ENCODE measurements at places on chromosomes 16 and 17.
A peak's percentile ranks its signal among the peaks of the same experiment; 100 is the strongest.

GRCh38 chr16:79756571-79756970, 156.0 kb upstream of the MAF start:
- DNase-seq, result no peak

DNA sequence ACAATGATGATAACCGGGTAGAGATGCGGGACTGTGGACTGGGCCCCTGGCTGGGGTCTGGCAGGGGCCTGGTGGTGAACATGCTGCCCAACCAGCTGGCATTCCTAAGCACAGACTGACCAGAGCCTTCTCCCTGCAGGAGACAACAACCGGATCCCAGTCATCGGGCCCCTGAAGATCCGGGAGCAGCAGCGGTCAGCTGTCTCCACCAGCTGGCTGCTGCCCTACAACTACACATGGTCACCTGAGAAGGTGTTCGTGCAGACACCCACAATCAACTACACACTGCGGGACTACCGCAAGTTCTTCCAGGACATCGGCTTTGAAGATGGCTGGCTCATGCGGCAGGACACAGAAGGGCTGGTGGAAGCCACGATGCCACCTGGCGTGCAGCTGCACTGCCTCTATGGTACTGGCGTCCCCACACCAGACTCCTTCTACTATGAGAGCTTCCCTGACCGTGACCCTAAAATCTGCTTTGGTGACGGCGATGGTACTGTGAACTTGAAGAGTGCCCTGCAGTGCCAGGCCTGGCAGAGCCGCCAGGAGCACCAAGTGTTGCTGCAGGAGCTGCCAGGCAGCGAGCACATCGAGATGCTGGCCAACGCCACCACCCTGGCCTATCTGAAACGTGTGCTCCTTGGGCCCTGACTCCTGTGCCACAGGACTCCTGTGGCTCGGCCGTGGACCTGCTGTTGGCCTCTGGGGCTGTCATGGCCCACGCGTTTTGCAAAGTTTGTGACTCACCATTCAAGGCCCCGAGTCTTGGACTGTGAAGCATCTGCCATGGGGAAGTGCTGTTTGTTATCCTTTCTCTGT, 5.1 kb upstream of the SLC7A6 start:
- DNase-seq, result no peak

- DNase-seq, result no peak
Observed at GRCh38 chr17:43444223-43445008, 39.4 kb upstream of the DHX8 start.

- DNase-seq, result no peak
Observed at GRCh38 chr16:85088570-85089199, 23.6 kb downstream of the CIBAR2 start.

DNA sequence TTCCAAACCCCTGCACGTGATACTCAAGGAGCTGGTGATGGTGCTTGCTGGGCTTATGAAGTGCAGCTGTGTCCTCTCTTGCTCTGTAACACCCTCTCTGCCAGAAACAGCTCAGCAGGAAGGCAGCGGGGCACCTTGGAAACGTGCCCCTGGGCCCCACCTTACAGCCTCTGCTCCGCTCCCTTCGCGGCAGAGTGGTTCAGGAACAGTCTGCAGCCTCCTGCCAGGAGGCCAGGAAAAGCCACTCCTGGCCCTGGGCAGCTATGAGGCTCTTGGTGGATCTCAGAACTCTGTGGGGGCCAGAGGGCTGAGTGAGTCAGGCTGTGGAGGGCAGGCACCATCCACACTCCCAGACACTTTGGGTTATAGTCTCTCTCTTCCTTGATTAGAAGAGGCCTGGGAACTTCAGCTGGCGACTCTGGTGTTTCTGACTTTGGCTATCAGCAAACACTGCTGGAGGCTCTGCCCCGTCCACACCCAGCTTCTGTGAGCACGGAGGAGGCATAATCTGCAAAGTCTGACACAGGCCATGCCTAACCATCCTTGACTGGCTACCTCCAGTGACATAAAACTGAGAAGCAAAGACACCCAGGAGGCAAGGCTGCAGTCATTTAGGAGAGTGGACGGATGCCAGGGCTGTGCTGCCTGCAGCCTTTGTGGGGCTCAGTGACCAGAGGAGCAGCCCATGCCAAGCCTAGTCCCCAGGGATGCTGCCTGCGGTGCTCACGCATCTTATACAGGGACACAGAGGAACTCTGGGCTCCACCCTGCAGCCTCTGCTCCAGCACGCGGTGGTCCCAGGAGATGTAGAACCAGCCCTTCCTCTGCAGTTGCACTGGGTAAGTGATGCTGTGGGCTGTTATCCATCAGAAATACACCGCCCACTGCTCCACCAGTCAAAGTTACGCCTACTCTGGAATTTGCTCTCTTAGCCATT, 65.3 kb downstream of the METRNL start:
- no peak for DNase-seq

DNA sequence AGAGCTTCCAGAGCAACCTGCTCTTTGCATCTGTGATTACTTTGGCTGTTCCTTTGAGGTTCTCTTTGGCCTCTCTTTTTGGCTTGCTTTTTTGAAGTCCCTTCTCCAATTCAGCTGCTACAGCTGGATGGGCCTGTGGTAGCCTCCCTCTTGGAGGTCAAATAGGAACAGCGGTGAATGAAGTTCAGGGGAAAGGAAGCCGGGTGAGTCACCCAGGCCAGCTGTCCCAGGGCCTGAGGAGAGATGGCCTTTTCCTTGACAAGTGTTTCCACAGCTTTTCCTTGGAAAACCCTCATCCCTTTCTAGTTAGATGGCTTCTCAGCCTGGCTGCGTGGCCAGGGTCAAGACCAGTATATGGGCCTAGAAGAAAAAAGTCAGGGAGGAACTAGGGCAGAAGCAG, 103.1 kb downstream of the STX8 start:
- DNase-seq, result no peak

DNA sequence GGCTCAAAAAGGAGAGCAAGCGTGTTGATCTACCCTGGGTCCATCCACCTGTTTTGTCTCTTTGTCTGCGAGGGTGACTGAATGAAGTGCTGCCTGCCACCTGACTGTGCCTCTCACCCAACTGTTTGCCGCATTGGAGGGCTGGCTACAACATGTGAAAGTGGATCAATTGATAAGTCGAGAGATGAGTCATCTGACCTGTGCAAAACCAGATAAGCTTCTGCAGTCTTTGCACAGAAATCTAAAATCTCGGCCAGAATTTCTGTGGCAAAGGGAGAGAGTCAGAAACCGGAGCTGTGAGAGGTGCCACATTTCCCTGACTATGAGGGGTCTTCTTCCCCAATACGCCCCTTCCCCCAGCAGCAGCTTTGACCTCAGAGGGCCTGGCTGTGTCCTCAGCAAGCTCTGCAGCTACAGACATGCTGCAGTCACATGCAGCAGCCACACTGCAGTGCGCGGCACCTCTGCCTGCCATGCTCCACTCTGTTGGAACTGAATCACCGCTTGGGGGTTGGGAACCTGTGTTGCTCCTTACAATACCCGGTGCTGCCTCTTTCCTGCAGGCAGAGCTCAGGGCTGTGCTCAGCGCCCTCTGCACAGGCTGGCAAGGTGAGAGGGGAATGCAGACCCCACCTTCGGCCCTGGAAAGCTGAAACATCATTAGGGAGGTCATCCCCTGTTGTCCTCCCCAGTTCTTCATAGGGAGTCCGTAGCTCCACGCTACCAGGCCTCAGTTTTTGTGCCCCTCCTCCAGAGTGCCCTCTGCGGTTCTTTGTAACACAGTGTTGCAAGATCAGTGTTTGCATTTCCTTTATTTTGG, 16.2 kb upstream of the HAS3 start:
- DNase-seq, result no peak

DNA sequence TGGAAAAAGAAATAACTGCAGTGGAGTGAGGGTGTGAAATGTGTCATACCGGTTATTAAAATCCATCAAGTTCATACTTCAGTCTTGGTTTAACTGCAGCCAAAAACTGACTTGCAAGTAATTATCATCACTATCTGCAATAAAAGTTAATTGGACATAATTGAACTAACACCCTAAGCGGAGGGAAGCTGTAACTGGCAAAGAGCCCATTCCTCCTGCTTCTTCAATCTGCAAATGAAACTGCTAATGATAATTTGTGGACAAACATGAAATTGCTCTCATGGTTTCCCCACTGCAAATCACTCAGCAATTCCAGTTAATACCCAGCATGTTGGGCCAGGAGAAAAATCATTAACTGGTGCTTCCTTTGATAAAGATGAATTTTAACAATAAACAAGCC, 46.5 kb downstream of the FAM222B start:
- no peak for DNase-seq

- no peak for DNase-seq
Observed at GRCh38 chr16:4534151-4534790, 4.3 kb downstream of the CDIP1 start.

GRCh38 chr16:67672306-67672705, 5.7 kb downstream of the C16orf86 start:
- DNase-seq, result no peak

- DNase-seq, result no peak
Observed at GRCh38 chr17:63494300-63494928, 17.6 kb downstream of the ACE start.

GRCh38 chr17:71395901-71396300, 724.9 kb upstream of the SOX9 start:
- no peak for DNase-seq

GRCh38 chr17:66474258-66474657, 171.8 kb downstream of the PRKCA start:
- DNase-seq, result no peak

GRCh38 chr17:32445971-32446370, 1.7 kb downstream of the PSMD11 start:
- no peak for DNase-seq

- peak; percentile 67 for DNase-seq
Observed at GRCh38 chr17:72976971-72977770, 115.3 kb downstream of the SLC39A11 start.

GRCh38 chr17:66915204-66915611, 49.3 kb upstream of the CACNG4 start:
- no peak for DNase-seq

GRCh38 chr17:42247734-42248133, 28.5 kb downstream of the STAT5B start:
- DNase-seq, result no peak

GRCh38 chr17:35428229-35428628, 4.1 kb downstream of the SLFN12 start:
- no peak for DNase-seq

DNA sequence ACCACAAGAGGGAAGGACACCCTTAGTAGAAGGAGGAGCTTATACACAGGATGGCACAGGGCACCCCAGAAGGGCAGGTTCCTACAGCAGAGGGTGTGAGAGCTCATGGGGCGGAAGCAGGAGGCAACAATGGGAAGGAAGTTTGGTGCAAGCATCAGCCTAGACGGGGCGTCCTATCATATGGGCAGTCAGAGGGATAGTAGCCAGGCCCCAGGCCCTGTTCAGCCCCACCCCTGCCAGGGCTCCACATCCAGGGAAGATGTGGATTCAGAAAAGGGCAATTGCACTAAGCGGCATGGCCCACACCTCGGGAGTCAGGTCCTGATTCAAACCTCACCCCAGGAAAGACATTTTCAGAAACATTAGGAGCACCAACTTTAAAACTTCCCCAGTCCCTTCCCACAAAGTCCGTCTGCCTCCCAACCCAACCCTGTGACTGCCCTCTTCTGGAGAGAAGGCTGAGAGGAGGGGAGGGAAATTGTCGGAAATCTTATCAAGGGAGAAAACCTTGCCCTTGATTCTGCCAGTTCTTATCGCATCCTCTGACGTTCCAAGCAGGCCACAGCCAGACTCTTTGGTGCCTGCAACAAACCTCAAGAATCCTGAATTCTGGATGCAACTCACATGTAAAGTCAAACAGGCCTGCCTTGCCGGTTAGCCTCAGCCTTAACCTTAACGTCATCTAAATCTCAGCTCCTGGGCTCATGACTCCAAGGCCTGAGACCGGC, 198.8 kb upstream of the CDH5 start:
- no peak for DNase-seq

GRCh38 chr16:7967996-7968509, 622.3 kb downstream of the TMEM114 start:
- no peak for DNase-seq

DNA sequence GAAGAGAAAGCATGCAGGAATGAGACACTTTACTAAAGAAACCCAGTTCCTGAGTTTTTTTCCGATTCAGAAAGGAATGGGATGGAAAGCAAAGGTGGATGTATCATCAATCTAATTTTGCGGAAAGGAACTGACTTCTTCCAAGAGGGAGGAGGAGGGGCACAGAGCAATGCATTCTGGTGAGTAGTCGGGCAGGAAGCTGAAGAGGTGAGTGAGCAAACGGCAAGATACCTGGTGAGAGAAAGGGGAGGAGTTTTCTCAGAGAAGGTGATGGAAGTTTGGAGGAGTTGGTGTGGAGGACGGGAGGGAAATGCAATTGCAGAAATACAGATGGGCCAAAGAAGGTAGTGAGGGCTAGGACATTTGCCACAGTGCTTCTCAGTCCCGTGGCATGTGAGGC, 713.2 kb downstream of the KCNJ2 start:
- DNase-seq, result no peak

DNA sequence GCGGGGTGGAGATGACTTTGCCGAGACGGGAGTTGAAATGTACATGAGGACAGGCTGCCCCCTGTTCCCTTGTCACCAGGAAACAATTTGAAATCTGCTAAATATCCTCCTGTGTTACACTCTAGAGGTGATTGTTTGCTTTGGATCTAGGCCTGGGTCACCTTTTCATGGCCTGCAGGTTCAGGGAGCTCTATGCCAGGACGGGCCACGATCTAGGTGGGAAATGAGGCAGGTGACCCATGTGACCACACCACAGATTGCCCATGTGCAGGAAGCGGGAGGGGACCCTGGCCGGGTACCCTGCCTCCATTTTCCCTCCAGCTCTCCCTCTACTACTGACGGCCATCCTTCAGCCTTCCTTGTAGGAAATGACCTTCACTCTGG, 43.4 kb downstream of the MEAK7 start:
- no peak for DNase-seq

DNA sequence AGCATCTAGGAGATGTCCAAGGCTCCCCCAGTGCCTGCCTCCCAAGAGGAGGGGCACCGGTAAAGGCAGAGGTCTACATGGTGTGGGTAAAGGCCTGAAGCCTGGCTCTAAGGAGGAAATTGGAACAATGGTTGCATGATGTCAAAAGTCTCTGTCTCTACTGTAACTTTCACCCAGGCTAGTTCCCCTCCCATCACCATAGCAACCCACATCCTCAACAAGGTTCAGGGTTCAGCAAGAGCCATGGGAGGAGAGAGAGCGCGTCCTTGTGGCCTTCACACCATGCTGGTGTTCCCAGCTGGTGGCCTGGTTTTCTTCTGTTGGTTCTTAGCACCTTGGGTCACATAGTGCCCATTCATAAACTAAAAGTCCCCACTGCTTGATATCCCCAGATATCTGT, 196.7 kb upstream of the CDH5 start:
- no peak for DNase-seq

- no peak for DNase-seq
Observed at GRCh38 chr16:26433807-26434206, 632.9 kb upstream of the C16orf82 start.

GRCh38 chr17:80816241-80817103, 175.2 kb upstream of the CHMP6 start:
- DNase-seq, result no peak

DNA sequence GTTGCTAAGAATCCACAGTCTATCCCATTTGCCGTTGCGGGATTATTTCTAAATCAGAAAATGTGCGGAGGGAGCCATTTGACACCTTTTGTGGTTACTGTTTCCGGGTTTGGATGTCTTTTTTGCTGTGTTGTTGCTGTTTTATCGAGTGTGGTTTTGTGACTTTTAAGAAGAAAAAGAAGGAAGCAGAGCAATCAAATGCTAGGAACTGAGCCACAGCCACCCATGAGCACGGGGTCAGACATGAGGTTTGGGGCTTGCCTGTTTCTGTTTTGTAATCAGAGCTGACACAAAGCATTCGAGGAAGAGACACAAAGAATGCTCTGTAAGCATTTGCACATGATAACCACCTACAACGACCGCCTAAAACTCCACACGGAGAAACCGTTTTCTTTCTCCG, 53.1 kb upstream of the CHMP6 start:
- DNase-seq, result peak; percentile 25

GRCh38 chr17:44915321-44915726, at the start of gene GFAP:
Gene GFAP (minus strand): TSS chr17:44915500. CDS start chr17:44915486, 14 bp downstream.
- no peak for DNase-seq
